ENCODE measurements at places on chromosomes 12 and 14. TPM values are rescaled to one million over a fixed set of nuclear protein-coding genes. Genes with fewer than 3 reads are reported as not detected.

FRMD6 gene
- 11.4 TPM for total RNA-seq

DNA sequence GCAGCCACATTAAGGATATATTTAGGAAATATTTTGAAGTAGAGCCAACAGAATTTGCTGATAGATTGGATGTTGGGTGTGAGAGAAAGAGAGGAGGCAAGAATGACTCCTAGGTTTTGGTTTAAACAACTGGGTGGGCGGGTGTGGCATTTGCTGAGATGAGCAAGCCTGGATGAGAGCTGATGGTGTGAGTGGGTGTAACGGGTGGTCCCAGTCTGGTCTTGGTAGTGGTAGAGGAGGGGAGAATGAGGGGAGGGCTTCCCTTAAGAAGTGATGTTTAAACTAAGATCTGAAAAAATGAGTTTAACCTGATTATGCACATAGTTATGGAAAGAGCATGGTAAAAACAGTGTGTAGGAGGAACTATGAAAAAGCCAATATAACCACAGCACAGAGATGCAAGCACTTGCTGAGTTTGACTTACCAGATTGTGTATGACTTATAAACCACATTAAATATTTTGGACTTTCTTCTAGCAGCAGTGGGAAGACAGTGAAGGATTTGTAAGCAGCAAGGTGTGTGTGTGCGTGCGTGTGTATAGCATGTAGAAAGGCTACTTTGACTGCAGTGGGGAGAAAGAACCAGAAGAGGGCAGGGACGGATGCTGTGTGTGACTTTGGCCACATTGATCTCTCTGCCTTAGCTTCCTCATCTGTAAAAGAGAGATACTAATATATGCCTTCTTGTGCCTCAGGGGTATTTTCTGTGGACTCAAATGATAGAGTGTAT lies 139.7 kb downstream of the PRIMA1 start:
- H3K4me1 ChIP-seq, result no peaks in the 10 kb centered on the region
- peak; percentile 34 for DNase-seq
- H3K27ac ChIP-seq, result no peak overlapping the region
- H3K27me3 ChIP-seq, result peaks cover 25% of the 10 kb centered on the region
- no peaks in the 10 kb centered on the region for H3K36me3 ChIP-seq
- no peak overlapping the region for H3K4me3 ChIP-seq

- H3K4me3 ChIP-seq, result no peak overlapping the region
- no peaks in the 10 kb centered on the region for H3K4me1 ChIP-seq
- no peaks in the 10 kb centered on the region for H3K27me3 ChIP-seq
- no peak for DNase-seq
These were observed 57.9 kb upstream of the TMX1 start for GRCh38 chr14:51182131-51182565.

KMT2D gene
- 71.3 TPM for total RNA-seq

- DNase-seq, result peak; percentile 69
- H3K4me3 ChIP-seq, result no peak overlapping the region
- H3K4me1 ChIP-seq, result peaks cover 17% of the 10 kb centered on the region
- no peaks in the 10 kb centered on the region for H3K36me3 ChIP-seq
These were observed 379.8 kb downstream of the VRK1 start for GRCh38 chr14:97177016-97177415.

DNA sequence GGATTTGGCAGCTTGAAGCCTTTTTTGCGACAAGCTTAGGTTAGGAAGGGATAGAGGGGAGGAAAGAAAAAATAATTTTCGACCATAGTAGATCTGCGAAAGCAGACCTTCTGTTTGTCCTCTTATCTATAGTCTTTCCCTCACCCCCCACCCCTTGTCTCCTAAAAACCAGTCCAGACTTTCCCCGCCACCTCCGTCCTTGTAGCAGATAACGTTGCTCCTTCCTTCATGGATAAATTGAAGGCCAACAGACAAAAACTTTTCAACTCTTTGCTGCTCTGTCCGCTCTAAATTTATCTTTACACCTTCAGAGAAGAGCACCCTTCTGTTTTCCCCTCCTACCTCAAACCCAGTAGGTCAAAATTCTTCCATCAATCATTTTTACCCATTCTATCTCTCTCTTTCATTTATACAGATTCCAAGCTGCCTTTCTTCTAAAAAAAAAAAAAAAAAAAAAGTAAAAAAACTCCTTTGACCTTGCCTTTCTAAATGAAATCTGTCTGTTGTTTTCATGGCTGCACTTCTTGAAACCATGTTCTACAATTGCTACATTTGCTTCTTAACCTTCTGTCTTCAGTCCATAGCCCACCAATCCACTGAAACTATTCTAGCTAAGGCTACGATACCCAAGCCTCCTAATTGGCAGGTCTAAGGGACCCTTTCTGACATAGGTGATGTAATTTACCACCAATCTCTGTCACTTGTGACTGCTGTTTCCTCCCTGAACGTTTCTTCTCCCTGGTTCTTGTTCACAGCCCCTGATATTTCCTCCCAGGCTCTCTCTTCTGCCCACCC lies 11.1 kb upstream of the NEMF start:
- no peaks in the 10 kb centered on the region for H3K27me3 ChIP-seq
- H3K27ac ChIP-seq, result peak overlapping the region; percentile 61
- peak overlapping the region; percentile 54 for H3K4me3 ChIP-seq
- peaks cover 53% of the 10 kb centered on the region for H3K4me1 ChIP-seq

DNA sequence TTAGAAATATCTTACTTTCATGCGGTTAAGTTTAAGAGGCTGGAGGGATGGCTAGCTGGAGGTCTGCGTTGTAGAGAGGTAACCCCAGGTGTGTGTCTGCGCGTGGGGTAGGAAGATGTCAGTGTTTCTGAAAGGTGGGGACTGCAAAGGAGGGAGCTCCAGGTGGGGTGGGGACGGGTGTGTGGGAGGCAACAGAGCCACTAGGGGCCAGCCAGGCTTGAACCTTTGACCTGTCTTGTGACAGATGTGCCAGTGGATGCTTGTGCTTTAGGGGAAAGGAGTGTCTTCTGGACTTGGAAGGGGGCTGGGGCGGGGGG lies 841 bp downstream of the GLI1 start:
- no peaks in the 10 kb centered on the region for H3K36me3 ChIP-seq
- H3K4me3 ChIP-seq, result peak overlapping the region; percentile 75
- no peaks in the 10 kb centered on the region for H3K27me3 ChIP-seq

ACVR1B gene
- total RNA-seq, result 22.7 TPM

FOXN4 gene
- total RNA-seq, result 0.52 TPM

GRCh38 chr14:37054869-37055268 lies 117.5 kb downstream of the SLC25A21 start:
- 0 out of 2 replicates have a peak, but pooled peaks cover 4% of the 10 kb centered on the region for H3K4me1 ChIP-seq
- H3K27me3 ChIP-seq, result no peaks in the 10 kb centered on the region
- no peak for DNase-seq
- no peak overlapping the region for H3K27ac ChIP-seq

- no peaks in the 10 kb centered on the region for H3K27me3 ChIP-seq
- H3K27ac ChIP-seq, result no peak overlapping the region
- H3K4me1 ChIP-seq, result no peaks in the 10 kb centered on the region
- no peak for DNase-seq
These were observed 6.0 kb upstream of the CEBPE start for GRCh38 chr14:23125011-23125410.

- H3K36me3 ChIP-seq, result peaks cover 22% of the 10 kb centered on the region
- no peak overlapping the region for H3K27ac ChIP-seq
- no peak for DNase-seq
- H3K4me3 ChIP-seq, result no peak overlapping the region
- no peaks in the 10 kb centered on the region for H3K27me3 ChIP-seq
These were observed 15.3 kb downstream of the TCHP start for GRCh38 chr12:109915171-109916040.

DNA sequence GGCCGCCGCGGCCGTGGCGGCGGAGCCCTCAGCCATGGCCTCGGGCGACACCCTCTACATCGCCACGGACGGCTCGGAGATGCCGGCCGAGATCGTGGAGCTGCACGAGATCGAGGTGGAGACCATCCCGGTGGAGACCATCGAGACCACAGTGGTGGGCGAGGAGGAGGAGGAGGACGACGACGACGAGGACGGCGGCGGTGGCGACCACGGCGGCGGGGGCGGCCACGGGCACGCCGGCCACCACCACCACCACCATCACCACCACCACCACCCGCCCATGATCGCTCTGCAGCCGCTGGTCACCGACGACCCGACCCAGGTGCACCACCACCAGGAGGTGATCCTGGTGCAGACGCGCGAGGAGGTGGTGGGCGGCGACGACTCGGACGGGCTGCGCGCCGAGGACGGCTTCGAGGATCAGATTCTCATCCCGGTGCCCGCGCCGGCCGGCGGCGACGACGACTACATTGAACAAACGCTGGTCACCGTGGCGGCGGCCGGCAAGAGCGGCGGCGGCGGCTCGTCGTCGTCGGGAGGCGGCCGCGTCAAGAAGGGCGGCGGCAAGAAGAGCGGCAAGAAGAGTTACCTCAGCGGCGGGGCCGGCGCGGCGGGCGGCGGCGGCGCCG lies 381 bp downstream of the YY1 start:
- H3K36me3 ChIP-seq, result no peaks in the 10 kb centered on the region
- H3K27ac ChIP-seq, result peak overlapping the region; percentile 99
- peaks cover 33% of the 10 kb centered on the region for H3K4me1 ChIP-seq
- H3K27me3 ChIP-seq, result no peaks in the 10 kb centered on the region
- H3K4me3 ChIP-seq, result peak overlapping the region; percentile 98

GRCh38 chr12:54935235-54935951 lies 49.2 kb downstream of the TESPA1 start:
- peak; percentile 77 for DNase-seq
- peaks cover 5% of the 10 kb centered on the region for H3K4me1 ChIP-seq
- H3K36me3 ChIP-seq, result no peaks in the 10 kb centered on the region
- H3K27ac ChIP-seq, result peak overlapping the region; percentile 55

RNASE8 gene
- total RNA-seq, result not detected

- peak overlapping the region; percentile 91 for H3K4me3 ChIP-seq
- H3K27ac ChIP-seq, result peak overlapping the region; percentile 87
- DNase-seq, result no peak
- H3K27me3 ChIP-seq, result no peaks in the 10 kb centered on the region
These were observed 966 bp downstream of the SINHCAF start for GRCh38 chr12:31324845-31325523.

DNA sequence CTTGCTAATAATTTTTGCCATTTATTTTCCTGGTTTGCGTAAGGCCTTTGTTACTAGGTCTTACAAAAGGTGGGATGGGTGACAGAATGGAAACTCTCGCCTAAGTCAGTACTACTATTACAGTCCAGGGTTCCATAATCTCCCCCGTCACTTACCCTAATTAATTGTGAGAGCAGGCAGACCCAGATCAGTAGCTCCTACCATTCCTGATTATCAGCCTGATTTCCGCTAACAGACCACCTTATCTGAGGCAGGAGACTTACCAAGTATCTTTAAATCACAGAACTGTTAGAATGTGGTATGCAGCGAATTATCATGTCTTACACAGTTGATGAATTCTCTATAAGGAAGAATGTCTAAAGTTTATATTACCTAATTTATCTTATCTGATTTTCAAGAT lies 234.7 kb downstream of the FOXN3 start:
- no peaks in the 10 kb centered on the region for H3K36me3 ChIP-seq
- no peak overlapping the region for H3K4me3 ChIP-seq
- DNase-seq, result no peak
- peaks cover 15% of the 10 kb centered on the region for H3K4me1 ChIP-seq
- no peaks in the 10 kb centered on the region for H3K27me3 ChIP-seq

DNA sequence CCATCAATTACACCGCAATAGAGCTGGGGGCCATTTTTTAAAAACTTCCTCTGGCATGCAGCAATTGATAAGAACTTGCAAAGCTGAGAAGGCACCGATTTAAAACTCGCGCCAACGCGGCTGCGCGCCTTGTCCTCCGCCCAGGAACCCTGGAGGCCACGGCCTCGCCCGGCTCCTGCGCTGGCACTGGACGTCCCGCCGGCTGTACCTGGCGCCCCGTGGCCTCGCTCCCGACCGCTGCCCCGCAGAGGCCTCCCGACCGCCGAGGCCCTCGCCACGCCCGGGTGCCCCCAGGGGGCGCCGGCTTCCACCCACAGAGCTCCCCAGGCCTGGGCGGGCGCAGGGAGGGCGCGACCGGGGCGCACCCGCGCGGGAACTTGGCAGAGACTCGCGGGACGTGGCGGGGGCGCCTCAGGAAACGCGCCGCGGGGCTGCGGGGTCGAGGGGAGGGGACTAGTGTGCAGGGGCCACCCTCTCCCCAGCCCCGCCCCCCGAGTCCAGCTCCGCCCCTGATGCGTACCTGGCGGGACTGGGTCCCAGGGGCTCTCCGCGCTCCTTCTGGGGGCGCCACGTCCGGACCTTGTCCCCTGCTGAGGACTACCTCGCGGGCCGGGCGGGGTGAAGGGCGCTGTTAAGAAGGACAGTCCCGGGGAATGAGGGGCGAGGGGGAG lies 65.7 kb downstream of the TNFAIP2 start:
- DNase-seq, result no peak
- no peak overlapping the region for H3K27ac ChIP-seq
- H3K4me1 ChIP-seq, result peaks cover 9% of the 10 kb centered on the region
- H3K36me3 ChIP-seq, result no peaks in the 10 kb centered on the region
- no peak overlapping the region for H3K4me3 ChIP-seq
- no peaks in the 10 kb centered on the region for H3K27me3 ChIP-seq

EXOC3L4 gene
- not detected for total RNA-seq

TEX52 gene
- total RNA-seq, result not detected

DNA sequence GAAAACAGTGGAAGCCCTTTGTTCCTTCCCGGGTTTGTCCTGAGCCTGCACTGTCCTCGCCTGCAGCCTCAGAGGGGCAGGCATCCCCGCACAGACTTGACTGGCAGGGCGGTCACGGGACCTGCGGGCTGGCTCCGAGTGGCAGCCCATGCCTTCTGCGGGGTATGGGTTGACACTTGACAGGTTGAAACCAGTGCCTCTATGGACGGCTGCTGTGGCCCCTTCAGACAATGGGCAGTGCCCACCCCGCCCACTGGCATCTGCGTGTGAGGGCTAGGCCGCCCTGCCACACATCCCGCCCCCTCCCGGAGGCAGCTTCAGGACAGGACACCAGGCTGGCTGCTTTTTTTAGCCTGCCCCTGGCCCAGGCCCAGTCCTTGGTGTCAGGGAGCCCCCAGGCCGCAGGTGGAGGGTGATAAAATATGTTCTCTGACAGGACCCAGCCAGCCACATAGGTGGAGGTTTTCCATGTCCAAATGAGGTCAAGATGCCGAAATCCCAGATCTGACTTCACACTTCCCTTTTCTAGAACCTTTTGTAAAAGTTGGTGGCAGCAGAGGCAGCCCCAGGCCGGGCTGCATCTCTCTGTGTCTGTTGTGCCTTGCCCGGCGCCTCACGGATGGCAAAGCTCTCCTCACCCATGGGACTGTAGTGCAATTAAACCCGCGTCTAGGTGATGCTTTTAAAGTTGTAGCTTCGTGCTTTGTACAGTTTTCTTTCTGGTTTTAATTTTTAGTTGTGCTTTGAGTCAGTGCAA lies 10.0 kb downstream of the ANKRD9 start:
- no peaks in the 10 kb centered on the region for H3K27me3 ChIP-seq
- H3K4me3 ChIP-seq, result no peak overlapping the region
- H3K36me3 ChIP-seq, result no peaks in the 10 kb centered on the region
- DNase-seq, result no peak

KRT80 gene
- 8.8 TPM for total RNA-seq

AKAP5 gene
- total RNA-seq, result 0.54 TPM

DNA sequence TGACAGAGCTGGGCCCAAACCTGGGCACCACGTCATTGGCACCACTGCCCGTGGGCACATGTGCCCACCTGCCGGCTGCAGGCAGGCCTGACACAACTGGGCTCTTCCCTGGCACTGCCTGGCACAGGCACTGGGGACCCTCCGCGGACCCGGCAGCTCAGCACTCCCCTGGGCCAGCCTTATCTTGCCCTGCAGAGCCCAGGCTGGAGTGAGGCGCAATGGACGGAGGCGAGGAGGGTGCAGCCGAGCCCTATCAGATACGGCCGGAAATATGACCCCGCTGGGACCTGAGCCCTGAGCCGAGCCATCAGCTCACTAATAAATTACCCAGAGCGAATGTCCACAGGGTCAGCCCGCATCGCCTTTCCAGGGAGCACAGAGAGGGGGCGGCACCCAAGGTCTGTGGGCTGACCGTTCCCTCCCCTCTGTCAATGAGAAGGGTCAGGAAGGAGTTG lies 1.7 kb upstream of the C14orf180 start:
- H3K27ac ChIP-seq, result no peak overlapping the region
- H3K27me3 ChIP-seq, result no peaks in the 10 kb centered on the region
- H3K4me3 ChIP-seq, result no peak overlapping the region
- H3K4me1 ChIP-seq, result no peaks in the 10 kb centered on the region
- no peak for DNase-seq
- no peaks in the 10 kb centered on the region for H3K36me3 ChIP-seq

MMP19 gene
- total RNA-seq, result 2.3 TPM

Data from HCT116 (cell line).